PC-9 (cell line): ENCODE measurements at places on chromosomes 6 and 20. TPM values are rescaled to one million over a fixed set of nuclear protein-coding genes. Genes with fewer than 3 reads are reported as not detected.
A peak's percentile ranks its signal among the peaks of the same experiment; 100 is the strongest.

- DNase-seq: no peak
Measured at GRCh38 chr6:105045526-105045925, 88.6 kb downstream of the LIN28B start.

DNA sequence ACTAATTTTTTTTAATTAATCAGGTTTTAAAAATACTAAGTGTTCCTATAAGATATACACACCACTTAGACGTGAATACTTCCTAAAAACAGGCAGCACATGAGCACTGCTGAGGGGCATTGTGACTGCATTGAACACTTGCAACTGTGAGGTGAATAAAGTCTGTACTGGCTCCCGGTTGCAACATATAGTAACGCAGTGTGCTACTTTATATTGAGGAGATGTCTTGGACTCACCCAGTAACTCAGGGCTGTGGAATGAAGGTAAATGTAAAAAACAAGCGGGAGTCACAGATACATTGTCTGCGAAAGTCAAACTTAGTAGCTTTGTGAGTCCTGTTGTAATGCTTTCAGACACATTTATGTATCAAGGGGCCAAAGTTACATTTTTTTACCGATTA is 17.0 kb upstream of the HLA-A start:
- no peak for DNase-seq

DNA sequence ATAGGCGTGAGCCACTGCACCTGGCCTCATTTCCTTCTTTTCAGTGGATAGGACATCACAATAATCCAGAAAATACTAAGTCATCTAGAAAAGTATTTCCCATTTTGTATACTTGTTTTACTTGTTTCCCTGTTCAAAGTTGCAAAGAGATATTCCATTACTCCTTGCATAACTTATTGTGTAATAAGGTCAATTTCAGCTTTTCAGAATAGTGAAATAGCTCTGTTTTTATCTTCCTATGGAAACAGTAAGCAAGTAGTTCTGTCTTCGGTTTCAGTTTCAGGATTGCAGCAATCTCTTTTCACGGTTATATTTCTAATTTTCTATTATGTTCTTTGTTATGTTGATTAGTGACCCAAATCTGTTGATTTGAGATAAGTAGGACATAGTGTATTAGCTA is 6.0 kb downstream of the STX11 start:
- DNase-seq: peak; percentile 49

Gene SRSF12
- not detected in 2 replicates for total RNA-seq

DNA sequence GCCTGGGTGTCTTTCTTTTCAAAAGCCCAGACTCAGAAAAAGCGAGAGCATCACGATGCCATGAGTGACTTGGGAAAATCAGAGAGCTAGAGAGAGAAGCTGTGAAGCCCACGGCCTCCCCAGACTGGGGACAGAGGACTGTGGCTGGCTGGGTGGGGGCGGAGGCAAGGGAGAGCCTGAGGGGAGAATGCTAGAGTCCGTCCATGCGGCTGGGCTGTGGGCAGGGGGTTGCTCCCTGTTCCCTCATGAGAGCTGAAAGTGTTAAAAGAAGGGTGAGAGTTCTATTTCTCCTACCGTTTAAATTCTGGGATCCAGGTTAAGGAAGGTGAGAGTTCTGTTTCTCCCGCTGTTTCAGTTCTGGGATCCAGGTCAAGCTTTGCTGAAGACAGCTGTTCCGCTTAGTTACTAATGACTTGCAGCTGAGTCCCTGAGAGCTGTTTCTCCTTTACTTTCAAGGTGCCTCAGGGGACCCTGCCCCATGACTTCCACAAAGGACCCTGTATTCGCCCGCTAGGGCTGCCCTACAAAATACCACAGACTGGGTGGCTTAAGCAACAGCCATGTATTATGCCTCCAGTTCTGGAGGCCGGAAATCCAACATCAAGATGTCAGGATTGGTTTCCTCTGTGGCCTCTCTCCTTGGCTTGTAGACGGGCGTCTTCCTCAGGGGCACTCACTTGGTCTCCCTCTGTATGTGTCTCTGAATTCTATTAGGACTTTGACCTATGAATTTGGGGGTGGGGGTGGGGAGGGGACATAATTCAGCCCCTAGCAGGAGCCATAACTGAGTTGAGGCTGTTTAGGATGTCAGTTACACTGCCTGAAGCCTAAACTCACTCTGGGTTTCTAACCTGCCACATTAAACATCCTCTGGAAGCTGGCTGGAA is 127.0 kb downstream of the PXDC1 start:
- no peak for DNase-seq

Gene RTF2
- total RNA-seq: 96.2 and 108 TPM in 2 replicates

GRCh38 chr6:128874863-128875262 is 8.1 kb upstream of the LAMA2 start:
- no peak for DNase-seq

GRCh38 chr6:34201455-34202107 is 35.1 kb upstream of the HMGA1 start:
- DNase-seq: no peak

- DNase-seq: no peak
Measured at GRCh38 chr6:56692523-56693245, 50.0 kb upstream of the DST start.

DNA sequence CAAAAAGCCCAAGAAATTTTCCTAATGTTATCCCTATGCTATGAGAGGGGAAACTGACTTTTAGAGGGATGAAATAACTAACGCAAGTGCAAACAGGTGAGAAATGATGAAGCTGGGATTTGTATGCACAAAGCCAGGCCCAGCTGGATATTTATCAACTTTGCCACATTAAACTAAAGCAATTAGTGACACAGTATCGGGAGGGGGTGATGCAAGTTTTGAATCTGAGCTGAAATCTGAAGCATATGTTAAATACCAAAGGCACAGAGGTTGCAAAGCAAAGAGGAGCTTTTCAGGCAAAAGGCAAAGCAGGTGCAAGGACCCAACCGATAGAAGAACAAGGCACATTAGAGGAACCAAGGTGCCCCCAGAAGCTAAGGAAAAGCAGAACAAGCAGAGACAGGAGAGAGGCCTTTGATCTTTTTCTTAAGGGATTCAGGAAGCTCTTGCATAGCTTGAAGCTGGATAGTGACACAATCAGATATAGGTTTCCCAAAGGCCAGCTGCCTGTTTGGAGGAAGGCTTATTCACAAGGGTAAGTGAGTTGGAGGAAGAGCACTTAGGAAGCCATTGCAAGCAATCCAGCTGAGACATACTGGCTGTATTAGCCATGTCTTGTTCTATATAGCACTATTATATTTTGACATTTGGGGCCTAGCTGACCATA is 207.5 kb downstream of the HIVEP2 start:
- DNase-seq: peak; percentile 64

Gene FAM135A
- total RNA-seq: 16.0 and 16.7 TPM in 2 replicates

GRCh38 chr6:6946206-6947155 is 161.3 kb upstream of the RREB1 start:
- DNase-seq: no peak

- no peak for DNase-seq
Measured at GRCh38 chr20:20014659-20015058, 2.5 kb upstream of the NAA20 start.

- DNase-seq: peak; percentile 69
Measured at GRCh38 chr20:63183422-63184146, 32.3 kb downstream of the YTHDF1 start.

GRCh38 chr6:43865086-43865485 is 95.1 kb downstream of the VEGFA start:
- DNase-seq: no peak
